Adrenal gland (tissue), 19 donors: ENCODE measurements at places on chromosomes 3 and 15. TPM values are rescaled to one million over a fixed set of nuclear protein-coding genes. Genes with fewer than 3 reads are reported as not detected.
A peak's percentile ranks its signal among the peaks of the same experiment; 100 is the strongest.

- DNase-seq = peak; percentile 10
- no peak overlapping the region for H3K27ac ChIP-seq
- no peaks in the 10 kb centered on the region for H3K27me3 ChIP-seq
- H3K4me3 ChIP-seq = no peak overlapping the region
These were observed 14.7 kb downstream of the FAM107A start for GRCh38 chr3:58562498-58562897.

DNA sequence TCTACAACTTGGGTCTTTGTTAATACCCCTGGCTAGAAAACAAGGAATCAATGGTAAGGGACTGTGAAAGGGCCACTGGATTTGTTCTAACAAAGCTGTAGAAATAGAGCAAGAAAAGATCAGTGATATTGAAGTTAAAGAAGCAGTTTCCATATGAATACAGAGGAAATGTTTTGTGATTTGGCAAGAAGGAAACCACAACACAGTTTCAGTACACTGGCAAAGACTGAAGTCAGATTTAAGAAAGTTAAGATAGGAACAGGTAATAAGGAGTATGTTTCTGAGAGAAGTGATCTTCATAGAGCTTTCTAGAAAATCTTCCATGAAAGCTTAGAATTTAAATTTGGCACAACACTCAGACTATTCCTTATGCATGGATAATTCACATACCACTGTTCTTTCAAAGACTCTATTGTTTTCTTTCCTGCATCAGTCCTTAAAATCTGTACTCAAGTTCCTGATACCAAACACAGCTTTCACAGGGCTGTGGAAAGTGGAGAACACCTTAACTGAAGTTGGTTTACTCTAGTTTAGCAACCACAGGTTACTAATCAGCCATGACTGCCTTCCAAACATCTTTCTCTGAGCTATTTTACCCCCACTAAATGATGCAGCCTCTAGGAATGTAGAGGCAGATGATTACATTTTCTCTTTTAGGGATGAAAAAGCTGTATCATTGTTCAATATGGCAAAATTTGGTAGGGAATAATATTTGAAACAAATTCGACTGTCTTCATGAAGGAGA, 32.4 kb upstream of the ALCAM start:
- no peak overlapping the region for H3K4me3 ChIP-seq
- no peak overlapping the region for H3K27ac ChIP-seq
- H3K36me3 ChIP-seq = no peaks in the 10 kb centered on the region
- DNase-seq = no peak
- H3K4me1 ChIP-seq = no peaks in the 10 kb centered on the region

DNA sequence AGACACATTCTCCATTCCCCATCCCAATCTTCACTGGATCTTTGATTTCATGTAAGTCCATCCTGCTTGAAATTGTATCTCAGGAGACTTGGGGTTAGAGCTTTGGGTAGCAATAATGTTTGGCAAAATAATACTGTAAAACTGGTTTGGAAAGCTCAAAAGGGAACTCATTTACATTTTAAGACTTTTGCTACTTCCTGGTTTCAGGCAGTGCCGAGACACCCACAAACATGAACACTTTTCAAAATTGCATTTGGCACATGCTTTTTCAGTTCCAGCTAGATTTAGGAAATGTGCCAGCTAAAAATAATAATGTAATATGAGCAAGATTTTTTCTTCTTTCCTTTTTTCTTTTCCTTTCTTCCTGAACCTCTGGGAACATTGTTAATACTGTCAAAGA, 145.7 kb upstream of the CBLB start:
- no peak for DNase-seq
- no peaks in the 10 kb centered on the region for H3K36me3 ChIP-seq
- no peak overlapping the region for H3K27ac ChIP-seq
- no peaks in the 10 kb centered on the region for H3K27me3 ChIP-seq
- H3K4me1 ChIP-seq = no peaks in the 10 kb centered on the region

GRCh38 chr3:155037508-155038202, 42.5 kb upstream of the MME start:
- H3K4me3 ChIP-seq = no peak overlapping the region
- H3K27me3 ChIP-seq = no peaks in the 10 kb centered on the region
- no peak for DNase-seq
- H3K27ac ChIP-seq = no peak overlapping the region

DNA sequence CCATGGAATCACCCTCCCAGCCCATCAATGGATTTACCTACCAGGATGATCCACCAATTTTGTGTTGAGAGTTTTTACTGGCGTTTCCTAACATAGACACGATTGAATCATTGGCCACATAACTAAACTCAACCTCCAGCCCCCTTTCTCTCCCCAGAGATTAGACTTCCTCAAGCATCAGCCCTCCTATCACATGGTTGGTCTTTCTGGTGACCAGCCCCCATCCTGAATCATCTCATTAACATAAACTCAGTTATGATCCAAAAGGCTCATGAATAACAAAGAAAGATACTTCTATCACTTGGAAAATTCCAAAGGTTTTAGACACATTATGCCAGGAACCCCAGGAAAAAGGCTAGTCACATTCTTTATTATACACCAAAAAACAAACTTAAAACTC, 21.2 kb downstream of the PRKAR2A start:
- H3K27me3 ChIP-seq = no peaks in the 10 kb centered on the region
- peak overlapping the region; percentile 13 for H3K4me3 ChIP-seq
- H3K36me3 ChIP-seq = no peaks in the 10 kb centered on the region

GRCh38 chr3:183434992-183435391, 6.6 kb upstream of the MCF2L2 start:
- peaks cover 18% of the 10 kb centered on the region for H3K4me1 ChIP-seq
- no peak overlapping the region for H3K4me3 ChIP-seq
- no peaks in the 10 kb centered on the region for H3K27me3 ChIP-seq
- no peak for DNase-seq
- no peaks in the 10 kb centered on the region for H3K36me3 ChIP-seq

- no peaks in the 10 kb centered on the region for H3K36me3 ChIP-seq
- H3K27me3 ChIP-seq = no peaks in the 10 kb centered on the region
- no peak overlapping the region for H3K27ac ChIP-seq
- H3K4me1 ChIP-seq = peaks cover 13% of the 10 kb centered on the region
These were observed 6.7 kb upstream of the BFSP2 start for GRCh38 chr3:133393204-133393603.

- no peak overlapping the region for H3K27ac ChIP-seq
- no peaks in the 10 kb centered on the region for H3K36me3 ChIP-seq
- H3K27me3 ChIP-seq = no peaks in the 10 kb centered on the region
- DNase-seq = no peak
These were observed 383.7 kb upstream of the PPP2R3A start for GRCh38 chr3:135581806-135582205.

GRCh38 chr3:185175370-185175987, 22.6 kb upstream of the C3orf70 start:
- H3K27ac ChIP-seq = no peak overlapping the region
- no peaks in the 10 kb centered on the region for H3K4me1 ChIP-seq
- peak; percentile 31 for DNase-seq
- H3K36me3 ChIP-seq = no peaks in the 10 kb centered on the region
- peaks cover 8% of the 10 kb centered on the region for H3K27me3 ChIP-seq
- no peak overlapping the region for H3K4me3 ChIP-seq

DNA sequence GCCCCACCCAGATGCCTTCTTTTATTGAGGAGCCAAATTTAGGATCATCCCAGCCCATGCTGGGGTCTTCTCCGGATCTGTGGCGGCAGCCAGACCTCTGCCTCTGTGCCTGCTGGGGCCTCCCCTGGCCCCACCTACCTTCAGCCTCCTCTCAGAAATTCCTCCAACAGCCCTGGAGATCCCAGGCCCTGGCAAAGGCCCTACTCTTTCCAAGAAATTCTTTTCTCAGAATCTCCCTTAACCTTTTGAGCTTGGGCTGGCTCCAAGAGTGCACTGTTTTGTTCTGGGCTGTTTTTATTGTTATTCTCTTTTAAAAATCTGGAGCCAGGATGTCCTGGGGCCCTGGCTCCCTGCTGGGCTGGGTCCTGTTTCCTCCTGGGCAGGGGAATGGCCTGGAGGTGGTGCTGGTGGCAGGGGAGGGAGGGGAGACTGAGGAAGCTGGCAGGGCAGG, 57.8 kb downstream of the GRIP2 start:
- H3K4me1 ChIP-seq = peaks cover 12% of the 10 kb centered on the region
- H3K27ac ChIP-seq = no peak overlapping the region
- DNase-seq = no peak
- H3K36me3 ChIP-seq = no peaks in the 10 kb centered on the region
- no peaks in the 10 kb centered on the region for H3K27me3 ChIP-seq

DNA sequence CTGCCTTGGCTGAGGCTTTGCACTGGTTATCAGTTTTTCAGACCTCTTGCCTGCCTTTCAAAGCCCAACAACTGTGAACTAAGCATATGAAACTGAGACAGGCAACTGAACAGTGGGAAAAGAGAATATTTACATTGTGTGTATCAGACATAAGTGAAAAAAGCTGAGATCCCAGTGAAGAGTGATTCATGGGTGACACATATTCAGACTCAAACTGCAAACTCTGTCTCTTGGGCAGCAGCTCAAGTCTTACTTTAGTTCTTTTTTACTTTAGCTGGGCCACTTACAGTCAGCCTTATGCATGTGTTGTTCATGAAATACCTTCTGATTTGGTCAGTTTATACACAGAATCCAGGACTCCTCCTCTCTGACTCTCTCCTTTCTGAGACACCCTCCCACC, 19.2 kb downstream of the SUCLG2 start:
- no peak overlapping the region for H3K4me3 ChIP-seq
- peaks cover 9% of the 10 kb centered on the region for H3K4me1 ChIP-seq
- no peaks in the 10 kb centered on the region for H3K27me3 ChIP-seq
- H3K36me3 ChIP-seq = no peaks in the 10 kb centered on the region

DNA sequence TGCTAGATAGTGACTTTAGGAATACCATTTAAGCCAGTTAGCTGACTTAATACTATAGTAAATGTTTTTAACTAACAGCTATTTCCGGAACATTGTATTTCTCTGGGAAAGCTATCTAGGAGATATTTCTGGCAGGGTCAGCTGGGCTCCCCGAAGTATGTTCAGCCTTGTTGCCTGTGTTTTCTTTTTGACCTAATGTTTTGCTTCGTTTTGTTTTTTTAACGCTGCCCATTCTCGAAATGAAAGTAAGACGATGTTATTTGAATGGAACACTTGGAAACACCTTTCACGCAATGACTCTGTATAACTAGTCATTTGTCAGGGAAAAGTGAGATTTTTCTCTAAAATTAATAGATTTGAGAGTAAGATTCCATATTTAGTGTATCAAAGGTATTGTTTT, 702.9 kb upstream of the NAALADL2 start:
- no peaks in the 10 kb centered on the region for H3K4me1 ChIP-seq
- no peaks in the 10 kb centered on the region for H3K27me3 ChIP-seq
- H3K36me3 ChIP-seq = no peaks in the 10 kb centered on the region

DNA sequence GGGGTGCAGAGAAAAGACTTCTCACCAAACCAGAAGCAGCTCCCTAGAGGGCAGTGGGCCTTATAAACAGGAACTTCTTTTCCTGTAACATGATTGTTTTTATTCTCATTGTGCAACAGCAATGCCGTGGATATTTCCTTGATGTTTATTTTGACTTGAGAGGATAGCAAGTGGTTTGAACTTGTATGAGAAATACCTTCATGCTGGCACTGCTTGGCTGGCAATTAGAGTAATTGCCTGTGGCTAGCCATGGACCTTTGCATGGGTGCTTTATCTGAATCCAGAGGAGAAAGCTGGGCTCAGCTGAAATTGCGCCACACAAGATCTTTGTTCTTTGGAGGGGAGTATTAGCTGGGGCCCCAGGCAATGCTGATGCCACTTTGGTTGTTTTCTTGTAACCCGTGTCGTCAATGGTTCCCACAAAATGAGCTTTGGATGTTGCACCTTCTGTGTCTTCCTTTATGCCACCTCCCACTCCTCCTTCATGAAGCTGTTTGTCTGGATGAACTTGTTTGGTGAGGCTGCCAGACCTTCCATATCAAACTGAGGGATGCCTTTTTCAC, 37.9 kb downstream of the CMTM8 start:
- H3K4me1 ChIP-seq = peaks cover 6% of the 10 kb centered on the region
- no peak for DNase-seq
- no peaks in the 10 kb centered on the region for H3K27me3 ChIP-seq
- no peak overlapping the region for H3K4me3 ChIP-seq

- no peak overlapping the region for H3K4me3 ChIP-seq
- H3K36me3 ChIP-seq = no peaks in the 10 kb centered on the region
- no peak overlapping the region for H3K27ac ChIP-seq
- peak; percentile 6 for DNase-seq
- H3K27me3 ChIP-seq = no peaks in the 10 kb centered on the region
These were observed 145.9 kb downstream of the IGF1R start for GRCh38 chr15:98794211-98794610.

GRCh38 chr3:158765518-158766205, 33.4 kb upstream of the RARRES1 start:
- DNase-seq = no peak
- no peaks in the 10 kb centered on the region for H3K27me3 ChIP-seq
- H3K36me3 ChIP-seq = no peaks in the 10 kb centered on the region
- H3K4me3 ChIP-seq = no peak overlapping the region
- peaks cover 30% of the 10 kb centered on the region for H3K4me1 ChIP-seq

DNA sequence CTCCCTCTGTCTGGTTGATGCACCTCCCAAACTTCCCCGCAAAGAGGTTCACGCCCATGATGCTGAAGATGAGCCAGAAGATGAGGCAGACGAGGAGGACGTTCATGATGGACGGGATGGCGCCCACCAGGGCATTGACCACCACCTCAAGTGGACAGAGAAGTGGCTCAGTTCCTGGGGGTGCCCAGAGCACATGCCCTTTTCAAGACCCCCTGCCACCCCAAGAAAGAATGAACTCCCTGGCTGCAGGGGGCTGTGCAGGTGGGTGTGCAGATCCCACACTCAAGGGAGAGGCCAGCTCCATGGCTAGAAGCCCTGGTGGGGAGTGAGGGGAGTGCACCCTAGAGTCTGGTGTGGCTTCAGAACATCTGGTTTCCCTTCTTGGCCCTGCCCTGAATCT, 64.1 kb downstream of the EXOG start:
- H3K27me3 ChIP-seq = no peaks in the 10 kb centered on the region
- DNase-seq = no peak
- H3K27ac ChIP-seq = no peak overlapping the region
- H3K4me1 ChIP-seq = no peaks in the 10 kb centered on the region

Gene ECE2
- total RNA-seq = not detected

Gene WDR49
- 0.25 TPM for total RNA-seq

Gene CHRNB4
- 4.5 TPM for total RNA-seq

Gene ACSBG1
- 42.3 TPM for total RNA-seq

Gene ARGFX
- total RNA-seq = not detected

Gene MKRN3
- 0.52 TPM for total RNA-seq

Gene CHRNA5
- total RNA-seq = 0.97 TPM

Gene SLC2A2
- total RNA-seq = not detected

Gene ZBTB20
- total RNA-seq = 116 TPM

Gene RBPMS2
- total RNA-seq = 3.0 TPM

Gene CSPG4
- total RNA-seq = 2.9 TPM

Gene CDHR4
- total RNA-seq = not detected

Gene FSIP1
- 0.23 TPM for total RNA-seq

Gene PDZRN3
- 75.4 TPM for total RNA-seq

Gene LRTM1
- not detected for total RNA-seq

Gene NAALADL2
- 2.8 TPM for total RNA-seq

Gene CLRN1
- total RNA-seq = 27.4 TPM

Gene SLC38A3
- total RNA-seq = 0.15 TPM

Gene ARNT2
- total RNA-seq = 3.7 TPM
